Right hindlimb (tissue), 1 donor: ENCODE measurements at places on chromosomes 1 and 21.

DNA sequence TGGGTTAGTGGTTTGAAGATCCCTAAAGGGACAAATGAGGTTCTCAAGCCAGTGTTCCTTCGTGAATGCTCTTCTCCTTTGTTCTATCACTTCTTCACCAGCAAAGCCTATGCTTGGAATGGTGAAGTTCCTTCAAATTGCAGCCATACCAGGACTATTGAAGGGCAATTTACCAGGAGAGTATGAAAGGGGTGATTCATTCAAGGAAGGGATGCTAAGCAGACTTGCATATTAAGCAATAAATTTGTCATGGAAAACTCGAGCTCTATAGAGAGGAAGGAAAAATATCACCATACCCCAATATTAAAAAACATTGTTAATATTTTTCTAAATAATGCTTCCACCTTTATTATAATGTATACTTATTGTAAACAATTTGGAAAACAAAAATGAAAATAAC is 9.3 kb upstream of the TSNAX start:
- no peak for DNase-seq

DNA sequence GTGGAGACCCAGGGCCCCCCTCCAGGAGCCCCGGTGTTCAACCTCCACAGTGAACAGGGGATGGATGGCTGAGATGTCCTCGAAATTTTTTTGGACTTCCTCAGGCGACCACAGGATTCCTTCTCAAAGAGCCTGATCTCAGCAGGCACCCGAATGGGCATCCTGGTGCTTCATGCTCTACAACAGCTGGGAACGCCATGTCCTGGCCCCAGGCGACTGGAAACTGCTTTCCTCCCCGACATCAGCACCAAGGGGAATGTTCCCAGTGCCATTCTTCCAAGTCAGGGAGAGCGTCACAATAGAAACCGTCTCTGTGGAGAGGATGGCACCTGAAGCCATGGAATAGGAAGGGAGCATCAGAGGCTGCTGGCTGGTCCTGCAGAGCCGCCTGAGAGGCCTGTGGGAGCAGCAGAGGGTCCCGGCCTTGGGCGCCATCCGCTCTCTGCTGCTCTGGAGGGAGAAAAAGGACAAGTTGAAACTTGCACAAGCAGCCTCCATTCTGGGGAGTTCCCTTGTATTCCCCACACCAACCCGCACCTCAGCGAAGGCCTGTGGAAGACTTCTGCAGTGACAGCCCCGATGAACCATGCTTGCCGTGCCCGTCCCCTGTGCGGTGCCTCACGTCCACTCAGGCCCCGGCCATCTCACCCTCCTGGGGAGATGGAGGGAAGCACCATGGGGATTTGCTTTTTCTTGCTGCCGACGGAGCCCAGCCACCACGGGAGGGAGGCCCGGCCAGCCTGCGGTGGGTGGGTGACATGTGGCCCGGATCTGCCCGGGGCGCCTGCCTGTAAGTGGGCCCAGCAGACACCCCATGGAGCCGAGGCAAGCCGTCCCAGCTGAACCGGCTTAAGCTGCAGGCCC is 2.3 kb upstream of the ADARB1 start:
- DNase-seq = no peak

DNA sequence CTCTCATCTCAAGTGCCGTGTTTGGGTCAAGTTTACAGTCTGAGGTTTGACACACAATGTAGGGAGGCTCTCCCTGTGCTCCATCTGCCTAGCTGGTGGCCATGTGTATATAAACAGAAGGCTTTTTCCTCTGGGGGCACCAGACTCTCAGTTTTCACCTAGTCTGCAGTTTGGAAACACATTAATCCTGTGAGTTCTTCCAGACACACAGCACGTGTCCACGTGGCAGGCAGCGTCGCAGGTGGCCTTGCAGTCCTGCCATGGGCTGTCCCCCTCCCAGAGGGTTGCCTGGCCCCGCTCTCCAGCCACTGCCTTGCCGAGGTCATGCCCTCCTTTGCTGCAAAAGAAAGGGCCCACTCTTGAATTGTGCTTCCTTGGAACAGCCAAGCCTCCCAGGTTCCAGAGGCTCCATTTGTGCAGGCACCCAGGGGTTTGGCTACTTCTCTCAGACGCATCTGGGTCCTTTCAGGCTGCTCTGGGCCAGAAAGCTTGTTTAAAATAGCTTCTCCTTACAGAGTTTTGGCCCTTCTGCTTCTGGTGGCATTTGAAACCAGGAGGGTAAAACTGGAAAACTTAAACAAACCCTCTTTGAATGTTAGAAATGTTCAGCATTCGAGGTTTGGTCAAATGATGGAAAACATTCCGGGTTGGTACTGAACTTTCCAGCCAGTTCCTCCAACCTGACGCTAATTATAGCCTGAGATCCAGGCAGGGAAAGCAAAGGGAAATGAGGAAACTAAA is 4.4 kb upstream of the RUNX1 start:
- peak; percentile 25 for DNase-seq

DNA sequence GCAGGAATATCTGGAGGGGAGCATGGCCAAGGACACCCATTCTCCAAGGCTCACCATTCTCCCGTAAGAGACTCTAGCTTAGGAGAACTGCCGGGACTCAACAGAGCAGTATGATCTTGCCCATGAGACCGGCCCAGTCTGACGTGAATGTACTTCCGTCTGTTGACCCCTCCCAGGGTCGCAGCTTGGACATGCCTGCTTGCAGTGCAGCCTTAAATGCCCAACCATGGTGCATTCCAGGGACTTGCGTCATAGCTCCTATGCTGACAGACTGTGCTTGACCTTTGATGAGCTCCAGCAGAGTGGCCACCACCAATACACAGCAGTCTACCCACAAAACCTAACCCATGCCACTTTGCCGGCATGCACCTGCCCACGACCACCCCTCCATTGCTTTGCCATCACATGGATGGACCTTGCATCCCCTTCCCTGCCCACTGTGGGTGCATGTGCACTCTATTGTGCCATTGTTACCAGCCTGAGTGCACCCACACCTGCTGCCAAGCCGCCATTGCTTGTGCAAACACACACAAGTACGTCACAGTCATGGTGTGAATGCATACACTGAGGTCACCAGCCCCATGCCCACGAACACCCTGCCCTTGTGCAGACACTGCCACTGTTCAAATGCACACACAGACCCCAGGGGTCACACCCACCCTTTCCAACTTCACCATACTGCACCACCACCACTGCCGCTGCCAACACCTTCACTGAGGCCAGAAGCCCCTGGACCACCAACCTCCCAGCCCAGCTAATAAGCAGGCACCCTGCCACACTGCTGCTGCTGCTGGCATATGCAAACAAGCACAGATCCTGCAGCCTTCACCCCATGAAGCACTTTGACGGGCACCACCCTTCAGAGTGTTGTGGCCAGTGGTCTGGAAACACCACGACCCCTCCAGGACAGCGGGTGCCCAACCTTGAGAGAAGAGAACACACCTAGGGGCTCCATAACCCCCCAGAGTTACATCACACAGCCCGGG is 1141.3 kb downstream of the BRINP3 start:
- no peak for DNase-seq

GRCh38 chr1:240562111-240562590 is 49.8 kb downstream of the GREM2 start:
- DNase-seq = no peak

- DNase-seq = no peak
These were observed 509.8 kb downstream of the PTPRU start for GRCh38 chr1:29746076-29746665.
